Activated CD4-positive, alpha-beta T cell treated with anti-CD3 and anti-CD28 coated beads for 36 hours (primary cell): ENCODE measurements at places on chromosomes 12 and 14. TPM values are rescaled to one million over a fixed set of nuclear protein-coding genes. Genes with fewer than 3 reads are reported as not detected.

DNA sequence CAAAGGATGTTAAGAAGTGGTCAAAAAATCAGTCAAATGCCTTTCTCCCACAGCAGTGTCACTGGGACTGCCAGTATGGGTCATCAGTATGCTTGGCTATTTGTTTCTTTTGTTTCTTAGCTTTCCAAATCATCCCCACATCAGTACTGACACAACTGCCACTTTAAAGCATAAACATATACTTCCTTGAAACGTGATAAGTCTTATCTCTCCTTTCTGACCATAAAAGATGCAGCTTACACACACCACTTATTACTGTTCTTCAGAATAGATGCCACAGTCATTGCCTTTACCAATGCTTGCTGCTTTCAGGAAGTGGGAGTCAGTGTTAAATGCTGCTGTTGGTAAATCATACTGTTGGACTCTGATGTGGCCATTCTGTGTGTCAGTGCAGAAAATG is 18.6 kb upstream of the GARIN2 start:
- H3K36me3 ChIP-seq = peaks cover 36% of the 10 kb centered on the region
- H3K4me1 ChIP-seq = no peaks in the 10 kb centered on the region
- H3K4me3 ChIP-seq = no peak overlapping the region
- no peak overlapping the region for H3K27ac ChIP-seq

- no peaks in the 10 kb centered on the region for H3K4me1 ChIP-seq
- no peak overlapping the region for H3K4me3 ChIP-seq
- no peak for DNase-seq
- H3K36me3 ChIP-seq = no peaks in the 10 kb centered on the region
These were observed 138.8 kb upstream of the HMGA2 start for GRCh38 chr12:65685514-65685913.

Gene SPIC
- not detected for total RNA-seq

Gene SOAT2
- 0.79 TPM for total RNA-seq

Gene ADAMTS20
- total RNA-seq = not detected

DNA sequence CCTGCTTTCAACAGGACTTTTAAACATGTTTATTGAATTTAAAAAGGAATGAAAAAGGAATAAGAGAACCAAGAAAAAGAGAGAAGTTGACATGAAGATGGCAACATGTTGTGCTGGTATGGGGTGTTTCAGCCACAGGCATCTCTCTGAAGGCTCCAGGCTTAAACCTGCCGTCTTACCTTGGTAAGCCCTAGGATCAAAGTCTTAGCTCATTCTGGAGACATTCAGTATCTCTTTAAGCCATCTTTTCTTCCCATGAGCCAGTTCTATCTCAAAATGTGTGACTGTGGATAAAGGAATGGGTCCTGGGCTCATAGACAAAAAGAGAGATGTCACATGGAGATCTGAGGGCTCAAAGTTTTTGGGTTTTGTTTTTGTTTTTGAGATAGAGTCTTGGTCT is 1.6 kb upstream of the TFCP2 start:
- H3K4me3 ChIP-seq = no peak overlapping the region
- H3K27me3 ChIP-seq = no peaks in the 10 kb centered on the region
- no peak for DNase-seq
- H3K36me3 ChIP-seq = peaks cover 2% of the 10 kb centered on the region
- peaks cover 5% of the 10 kb centered on the region for H3K4me1 ChIP-seq

Gene AMN
- total RNA-seq = 0.23 TPM

DNA sequence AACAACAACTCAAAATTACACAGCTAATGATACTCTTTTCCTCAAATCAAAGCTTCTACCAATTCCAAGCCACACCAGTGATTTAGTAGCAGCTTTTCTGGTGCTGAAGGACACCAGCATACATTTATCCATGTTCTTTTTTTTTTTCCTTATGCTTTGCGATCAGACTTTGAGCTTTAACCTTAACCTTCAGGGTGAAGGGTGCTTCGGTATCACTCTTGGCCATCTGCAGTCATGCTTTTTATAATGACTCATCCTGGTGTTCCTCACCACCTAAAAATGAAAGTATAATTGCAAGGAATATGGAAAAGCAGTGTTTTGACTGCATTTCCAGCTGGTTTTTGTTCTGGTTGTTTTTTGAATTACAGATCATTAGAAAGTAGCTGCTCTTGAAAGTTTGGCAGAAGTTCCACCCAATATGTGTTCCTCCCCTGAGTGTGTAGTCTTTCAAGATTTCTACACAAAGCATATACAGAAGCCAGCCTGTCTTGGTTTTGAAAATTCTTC is 1.3 kb upstream of the SLC41A2 start:
- no peak for DNase-seq
- peaks cover 27% of the 10 kb centered on the region for H3K27me3 ChIP-seq
- no peaks in the 10 kb centered on the region for H3K36me3 ChIP-seq

DNA sequence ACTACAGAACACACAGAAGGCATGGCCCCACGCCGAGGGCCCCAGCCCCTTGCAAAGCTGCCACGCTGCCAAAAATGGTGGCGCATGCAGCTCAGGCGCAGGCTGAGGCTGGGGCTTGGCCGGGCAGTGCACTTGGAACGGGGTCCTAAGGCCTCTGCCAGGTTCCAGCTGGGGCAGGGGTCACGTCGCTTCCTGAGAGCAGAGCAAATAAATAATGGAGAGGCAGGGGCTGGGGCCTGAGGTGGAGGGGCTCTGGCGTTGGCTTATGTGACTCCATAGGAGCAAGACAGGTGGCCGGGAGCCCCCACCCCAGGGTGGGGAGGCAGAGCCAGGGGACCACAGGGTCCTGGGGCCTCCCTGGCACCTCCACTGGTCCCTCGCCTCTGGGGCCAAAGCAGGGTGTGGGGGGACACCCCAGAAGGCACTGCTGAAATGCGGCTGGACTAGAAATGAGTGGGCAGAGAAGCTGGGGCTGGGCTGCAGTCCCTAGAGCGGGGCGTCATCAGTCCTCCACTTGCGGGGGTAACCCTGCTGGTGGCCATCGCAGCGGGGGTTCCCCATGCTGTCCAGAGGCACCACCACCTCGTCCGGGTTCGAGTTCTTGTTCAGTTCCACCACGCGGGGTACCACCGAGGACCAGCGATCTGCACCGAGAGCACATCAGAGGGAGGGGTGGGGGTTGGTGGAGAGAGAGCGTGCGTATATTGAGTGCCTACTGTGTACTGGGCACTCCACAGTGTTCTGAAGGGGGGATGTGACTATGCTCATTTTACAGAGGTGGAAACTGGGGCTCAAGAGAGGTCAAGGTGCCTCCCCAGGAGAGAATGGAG is 49.8 kb downstream of the TRPV4 start:
- H3K4me1 ChIP-seq = no peaks in the 10 kb centered on the region
- H3K4me3 ChIP-seq = no peak overlapping the region
- no peak for DNase-seq
- H3K27me3 ChIP-seq = peaks cover 3% of the 10 kb centered on the region

DNA sequence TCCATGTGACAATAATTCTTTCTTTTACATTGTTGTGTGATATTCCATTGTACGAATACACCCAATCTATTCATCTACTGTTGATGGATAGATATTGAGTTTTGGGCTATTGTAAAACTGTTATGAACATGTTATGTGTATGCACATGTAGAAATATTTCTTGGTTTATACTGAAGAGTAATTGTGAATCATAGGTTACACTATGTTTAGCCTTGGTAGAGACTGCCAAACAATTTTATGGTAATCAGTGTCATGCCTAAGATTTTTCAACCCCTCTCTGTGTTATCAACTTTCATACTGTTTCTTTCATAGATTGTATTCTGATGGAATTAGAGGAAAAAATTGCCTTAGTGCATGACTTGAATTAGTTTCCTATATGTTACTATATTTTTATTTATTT is 39.5 kb downstream of the FRMD6 start:
- no peaks in the 10 kb centered on the region for H3K36me3 ChIP-seq
- H3K4me3 ChIP-seq = no peak overlapping the region
- no peaks in the 10 kb centered on the region for H3K4me1 ChIP-seq
- no peak for DNase-seq
- no peaks in the 10 kb centered on the region for H3K27me3 ChIP-seq
- no peak overlapping the region for H3K27ac ChIP-seq

DNA sequence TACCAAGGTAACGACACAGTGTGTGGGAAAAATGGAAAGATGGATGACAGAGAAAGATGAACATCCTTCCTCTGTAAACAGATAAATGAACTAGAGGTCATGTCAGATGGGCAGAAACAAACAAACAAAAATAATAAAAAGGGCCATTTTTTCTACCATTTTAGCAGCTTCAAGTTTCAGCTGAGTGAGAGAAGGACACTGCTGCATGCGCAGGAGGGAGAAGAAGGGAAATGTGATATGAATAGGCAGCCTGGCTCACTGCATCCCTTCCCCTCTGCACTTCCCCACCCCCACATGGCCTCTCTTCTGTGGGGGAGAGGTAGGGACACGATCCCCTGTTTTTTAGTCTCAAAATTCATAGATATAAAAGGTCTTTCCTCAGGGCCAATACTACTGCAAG is 492.0 kb downstream of the NELL2 start:
- no peaks in the 10 kb centered on the region for H3K27me3 ChIP-seq
- no peak overlapping the region for H3K4me3 ChIP-seq
- H3K27ac ChIP-seq = no peak overlapping the region
- H3K4me1 ChIP-seq = no peaks in the 10 kb centered on the region

DNA sequence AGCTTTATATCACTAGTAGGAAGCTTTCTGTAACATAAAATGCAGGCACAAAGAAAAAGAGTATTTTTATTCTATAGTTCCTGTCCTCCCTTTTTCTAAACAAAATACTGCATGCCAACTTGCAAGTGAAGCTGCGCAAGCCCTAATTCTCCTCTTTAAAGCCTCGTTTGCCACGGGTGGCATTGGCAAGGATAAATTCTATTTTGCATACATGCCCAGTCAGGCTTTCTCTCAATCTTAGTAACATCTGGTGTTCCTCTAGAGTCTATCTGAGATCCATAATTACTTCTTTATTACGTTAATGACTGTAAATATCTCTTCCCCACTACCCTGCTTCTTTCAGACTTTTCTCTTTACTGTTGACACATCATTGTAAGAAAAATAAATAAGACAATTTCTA is 97.1 kb upstream of the DAAM1 start:
- H3K27me3 ChIP-seq = peaks cover 7% of the 10 kb centered on the region
- DNase-seq = no peak
- H3K4me3 ChIP-seq = no peak overlapping the region
- H3K4me1 ChIP-seq = no peaks in the 10 kb centered on the region
- no peak overlapping the region for H3K27ac ChIP-seq
- H3K36me3 ChIP-seq = no peaks in the 10 kb centered on the region

Gene ALDH2
- total RNA-seq = 6.2 TPM

Gene TAS2R7
- total RNA-seq = not detected

DNA sequence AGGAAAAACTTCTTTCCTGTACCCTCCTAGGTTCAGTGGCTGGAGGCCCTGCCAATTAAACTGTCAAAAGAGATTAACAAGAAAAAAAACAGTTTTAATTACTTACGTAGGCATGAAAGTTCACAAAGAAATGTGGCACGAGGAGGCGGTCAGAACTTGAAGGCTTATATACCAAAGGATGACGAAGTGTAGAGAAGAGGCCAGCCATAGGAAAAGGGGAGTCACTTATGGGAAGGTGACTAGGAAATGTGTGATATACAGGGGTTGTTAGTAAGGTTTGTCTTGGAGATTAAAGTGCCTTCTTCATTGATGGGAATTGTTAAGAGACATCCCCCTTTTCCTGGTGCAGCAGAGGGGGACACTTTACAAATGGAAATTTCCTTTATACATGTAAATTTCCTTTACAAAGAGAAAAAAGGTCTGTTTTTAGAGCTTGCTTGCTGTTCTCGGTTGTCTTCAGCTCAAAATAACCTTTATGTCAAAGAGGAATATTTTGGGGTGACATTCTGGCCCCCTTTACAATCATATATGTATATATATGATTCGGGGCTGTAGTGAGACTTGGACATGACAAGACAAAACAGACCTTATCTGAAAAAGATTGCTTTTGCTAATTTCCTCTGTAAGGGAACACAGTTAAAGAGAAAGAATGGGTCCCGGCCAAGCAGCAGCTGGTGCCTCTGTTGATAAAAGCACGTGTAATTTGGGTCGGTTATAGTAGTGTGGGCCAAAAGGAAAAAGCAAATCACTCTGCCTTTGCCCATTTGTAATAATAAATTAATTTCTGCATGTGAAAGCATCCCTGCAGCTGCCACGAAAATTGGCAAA is 38.6 kb downstream of the SYNE2 start:
- peaks cover 10% of the 10 kb centered on the region for H3K4me1 ChIP-seq
- peaks cover 3% of the 10 kb centered on the region for H3K36me3 ChIP-seq
- H3K4me3 ChIP-seq = no peak overlapping the region
- DNase-seq = no peak
- no peaks in the 10 kb centered on the region for H3K27me3 ChIP-seq

- H3K4me1 ChIP-seq = peaks cover 8% of the 10 kb centered on the region
- peaks cover 25% of the 10 kb centered on the region for H3K27me3 ChIP-seq
- peak; percentile 61 for DNase-seq
- no peak overlapping the region for H3K27ac ChIP-seq
These were observed 89.7 kb downstream of the TMCC3 start for GRCh38 chr12:94560431-94561221.

- H3K27ac ChIP-seq = no peak overlapping the region
- H3K36me3 ChIP-seq = peaks cover 75% of the 10 kb centered on the region
- no peaks in the 10 kb centered on the region for H3K27me3 ChIP-seq
- H3K4me3 ChIP-seq = no peak overlapping the region
- peaks cover 62% of the 10 kb centered on the region for H3K4me1 ChIP-seq
These were observed 8.0 kb downstream of the RPS29 start for GRCh38 chr14:49578141-49578540.

DNA sequence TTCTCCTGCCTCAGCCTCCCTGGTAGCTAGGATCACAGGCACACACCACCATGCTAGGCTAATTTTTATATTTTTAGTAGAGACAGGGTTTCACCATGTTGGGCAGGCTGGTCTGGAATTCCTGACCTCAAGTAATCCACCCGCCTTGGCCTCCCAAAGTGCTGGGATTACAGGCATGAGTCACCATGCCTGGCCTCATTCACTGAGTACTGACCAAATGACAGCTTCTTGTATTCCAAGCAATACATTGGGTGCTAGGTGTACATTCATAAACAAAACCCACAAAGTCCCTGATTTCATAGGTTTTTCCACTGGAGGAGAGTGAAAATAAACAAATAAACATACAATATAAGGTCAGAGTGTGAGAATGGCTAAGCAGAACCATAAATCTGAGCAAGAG is 136.3 kb downstream of the HELB start:
- H3K27me3 ChIP-seq = no peaks in the 10 kb centered on the region
- H3K4me3 ChIP-seq = no peak overlapping the region
- H3K4me1 ChIP-seq = no peaks in the 10 kb centered on the region
- no peak for DNase-seq
- H3K36me3 ChIP-seq = no peaks in the 10 kb centered on the region

GRCh38 chr12:54286042-54287030 is 5.8 kb downstream of the HNRNPA1 start:
- peak overlapping the region; percentile 21 for H3K4me3 ChIP-seq
- peaks cover 3% of the 10 kb centered on the region for H3K36me3 ChIP-seq
- peaks cover 33% of the 10 kb centered on the region for H3K4me1 ChIP-seq
- peak overlapping the region; percentile 63 for H3K27ac ChIP-seq
- DNase-seq = no peak

GRCh38 chr12:126469211-126469610 is 1404.0 kb downstream of the AACS start:
- H3K27me3 ChIP-seq = no peaks in the 10 kb centered on the region

GRCh38 chr14:64464651-64465050 is 648 bp upstream of the AKAP5 start:
- H3K27ac ChIP-seq = peak overlapping the region; percentile 67
- H3K27me3 ChIP-seq = no peaks in the 10 kb centered on the region
- H3K36me3 ChIP-seq = peaks cover 12% of the 10 kb centered on the region
- peaks cover 42% of the 10 kb centered on the region for H3K4me1 ChIP-seq

Gene VWF
- total RNA-seq = not detected

GRCh38 chr14:54761835-54762234 is 140.8 kb downstream of the GCH1 start:
- no peaks in the 10 kb centered on the region for H3K36me3 ChIP-seq
- H3K27ac ChIP-seq = no peak overlapping the region
- H3K27me3 ChIP-seq = peaks cover 3% of the 10 kb centered on the region
- DNase-seq = no peak
- no peak overlapping the region for H3K4me3 ChIP-seq
- H3K4me1 ChIP-seq = peaks cover 26% of the 10 kb centered on the region

Gene JKAMP
- total RNA-seq = 20.2 TPM
